ENCODE measurements at places on chromosomes 13 and 19.

DNA sequence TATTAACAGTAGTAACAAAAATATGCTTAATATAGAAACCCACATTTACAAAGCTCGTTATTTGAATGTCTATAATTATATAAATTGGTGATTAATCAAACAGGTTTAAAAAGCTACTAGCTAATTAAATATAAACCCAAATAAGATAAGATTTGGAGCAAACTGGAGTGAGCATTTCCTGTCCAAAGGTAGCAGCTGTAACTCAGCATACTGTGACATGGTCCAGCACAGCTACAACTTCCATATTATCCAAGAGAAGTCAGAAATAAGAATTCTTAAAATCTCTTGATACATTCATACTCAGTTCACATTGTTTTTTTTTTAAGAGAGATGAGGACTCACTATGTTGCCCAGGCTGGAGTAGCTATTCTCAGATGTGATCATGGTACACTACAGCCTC is 8.5 kb downstream of the MTRF1 start:
- no peak for DNase-seq

GRCh38 chr13:52356327-52356726 is 49.6 kb downstream of the THSD1 start:
- DNase-seq: no peak

DNA sequence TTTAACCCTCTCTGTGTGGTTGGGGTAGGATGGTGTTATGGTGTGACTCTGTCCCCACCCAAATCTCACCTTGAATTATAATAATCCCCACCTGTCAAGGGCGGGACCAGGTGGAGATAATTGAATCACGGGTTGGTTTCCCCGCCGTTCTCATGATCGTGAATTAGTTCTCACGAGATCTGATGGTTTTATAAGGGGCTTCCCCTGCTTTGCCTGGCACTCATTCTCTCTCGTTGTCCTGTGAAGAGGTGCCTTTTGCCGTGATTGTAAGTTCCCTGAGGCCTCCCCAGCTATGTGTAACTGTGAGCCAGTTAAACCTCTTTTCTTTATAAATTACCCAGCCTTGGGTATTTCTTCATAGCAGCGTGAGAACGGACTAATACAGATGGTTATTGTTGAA is 68.8 kb downstream of the ARHGEF7 start:
- DNase-seq: no peak

DNA sequence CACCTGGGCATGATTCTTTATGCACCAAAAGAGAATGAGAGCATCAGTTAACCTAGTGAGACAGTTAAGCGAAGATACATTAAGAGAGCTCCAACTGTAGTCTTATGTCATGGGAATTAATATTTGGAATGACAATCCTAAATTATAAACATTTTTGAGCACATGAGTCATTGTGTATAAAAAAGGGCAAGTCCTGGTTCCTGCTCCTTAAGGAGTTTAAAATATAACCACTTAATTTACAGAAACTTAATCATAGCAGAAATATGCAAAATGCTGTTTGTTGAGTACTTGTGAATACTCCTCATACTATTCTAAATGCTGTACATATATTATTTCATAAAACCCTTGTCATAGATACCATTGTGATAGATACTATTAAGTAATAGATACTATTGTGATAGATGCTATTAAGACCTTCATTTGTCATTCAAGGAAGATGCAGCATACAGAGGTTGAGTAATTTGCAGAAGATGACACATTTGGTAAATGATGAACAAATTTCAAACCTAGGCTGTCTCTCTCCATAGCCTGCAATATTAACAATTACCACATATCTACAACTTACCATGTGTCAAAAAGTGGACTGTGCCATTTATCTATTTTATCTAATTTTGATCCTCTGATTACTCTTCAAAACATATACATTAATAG is 301.0 kb downstream of the TBC1D4 start:
- no peak for DNase-seq

- DNase-seq: no peak
Observed at GRCh38 chr13:93422980-93423543, 196.5 kb downstream of the GPC6 start.

GRCh38 chr13:106521095-106521799 is 14.2 kb downstream of the EFNB2 start:
- DNase-seq: no peak

DNA sequence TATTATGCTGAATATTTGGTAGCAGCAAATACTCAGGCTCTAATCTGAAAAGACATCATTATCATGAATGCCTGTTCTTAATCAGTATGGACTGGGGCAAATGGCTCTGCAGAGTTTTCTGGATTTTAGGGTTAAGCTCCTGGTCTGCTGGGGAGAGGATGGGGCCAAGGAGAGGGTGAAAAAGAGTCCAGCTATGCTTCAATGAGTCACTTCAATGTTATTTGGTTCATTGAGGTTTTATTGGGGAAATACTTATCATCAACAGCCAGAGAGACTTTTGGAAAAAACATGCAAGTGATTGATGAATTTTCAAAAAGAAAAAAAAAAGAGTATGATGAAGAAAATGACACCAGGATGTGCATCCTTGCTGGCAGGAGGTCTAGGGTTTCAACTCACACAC is 278.3 kb downstream of the UQCRFS1 start:
- DNase-seq: no peak

DNA sequence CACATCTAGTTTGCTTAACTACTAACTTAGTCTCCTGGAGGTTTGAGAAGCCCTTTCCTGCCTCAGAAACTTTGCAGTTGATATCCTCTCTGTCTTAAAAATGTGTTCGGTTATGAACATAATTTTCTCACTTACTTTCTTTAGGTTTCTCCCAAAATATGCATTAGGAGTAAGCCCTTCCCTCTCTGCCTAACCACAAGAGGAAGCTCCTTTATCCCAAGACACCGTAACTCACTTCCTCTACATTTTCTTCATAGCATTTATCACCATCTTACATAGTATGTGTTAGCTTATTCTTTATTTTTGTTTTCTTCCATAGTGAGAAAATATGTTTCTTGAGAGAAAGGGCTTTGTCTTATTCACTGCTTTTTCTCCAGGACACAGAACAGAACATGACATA is 952.5 kb upstream of the ATXN8OS start:
- no peak for DNase-seq

GRCh38 chr19:43675269-43675879 is 5.4 kb upstream of the PLAUR start:
- no peak for DNase-seq

DNA sequence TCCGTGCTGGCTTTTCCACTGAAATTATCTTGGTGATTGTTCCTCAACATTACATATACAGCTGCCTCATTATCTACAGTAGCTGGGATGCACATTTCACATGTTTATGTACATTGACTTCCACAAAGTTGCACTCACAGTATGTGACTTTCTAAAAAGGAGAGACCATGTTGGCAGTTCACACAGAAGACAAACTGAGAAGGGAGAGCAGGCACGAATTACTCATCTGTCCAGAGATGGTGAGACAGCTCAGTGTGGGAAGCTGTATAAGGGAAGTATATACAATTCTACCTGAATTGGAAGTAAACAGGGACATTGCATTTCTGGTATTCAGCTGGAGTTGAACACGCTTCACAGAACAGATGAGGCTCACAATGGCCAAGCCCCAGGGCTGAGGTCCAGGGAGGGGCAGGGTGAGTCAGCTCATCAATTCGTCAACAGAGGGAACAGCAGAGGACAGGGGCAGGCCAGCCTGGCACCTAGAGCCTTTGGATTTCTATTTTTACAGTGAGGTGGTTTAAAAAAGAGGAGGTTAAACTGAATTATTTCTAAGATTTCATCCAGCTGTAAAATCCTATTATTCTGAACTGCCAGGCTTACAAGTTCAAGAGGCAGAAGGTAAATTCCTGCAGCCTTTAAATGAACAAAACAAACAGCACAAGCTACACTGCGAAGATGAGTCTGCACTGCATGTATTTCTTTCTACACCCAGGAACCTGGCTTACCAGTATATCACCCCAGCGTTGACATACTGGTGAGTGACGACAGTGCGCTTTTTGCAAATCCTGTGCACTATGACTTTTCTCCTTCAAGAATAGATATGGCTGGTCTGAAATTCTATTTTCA is 9.8 kb downstream of the PARP4 start:
- no peak for DNase-seq

DNA sequence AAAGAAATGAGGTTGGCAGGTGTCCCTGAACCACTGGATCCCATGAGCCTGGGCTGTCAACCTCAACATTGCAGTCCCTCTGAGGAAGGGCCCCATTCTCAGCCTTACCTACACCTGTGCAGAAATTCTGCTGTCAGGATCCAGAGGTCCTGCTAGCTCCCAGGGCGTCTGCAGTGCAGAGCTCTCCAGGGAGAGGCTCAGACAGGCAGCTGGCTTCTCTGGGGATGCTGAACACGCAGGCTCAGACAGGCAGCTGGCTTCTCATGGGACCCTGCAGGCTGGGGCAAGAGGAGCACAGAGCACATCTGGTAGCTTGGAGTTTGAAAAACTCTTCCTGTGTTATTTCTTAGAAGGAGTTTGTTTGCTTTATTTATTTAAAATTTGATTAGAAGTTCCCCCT is 50.9 kb downstream of the TMEM255B start:
- no peak for DNase-seq

GRCh38 chr19:31427857-31428256 is 78.6 kb upstream of the TSHZ3 start:
- DNase-seq: no peak

GRCh38 chr19:52716522-52716921 is 18.3 kb downstream of the ZNF611 start:
- no peak for DNase-seq

- no peak for DNase-seq
Observed at GRCh38 chr13:58455094-58455493, 823.5 kb downstream of the PCDH17 start.

GRCh38 chr13:28401303-28402056 is 93.4 kb downstream of the FLT1 start:
- no peak for DNase-seq

DNA sequence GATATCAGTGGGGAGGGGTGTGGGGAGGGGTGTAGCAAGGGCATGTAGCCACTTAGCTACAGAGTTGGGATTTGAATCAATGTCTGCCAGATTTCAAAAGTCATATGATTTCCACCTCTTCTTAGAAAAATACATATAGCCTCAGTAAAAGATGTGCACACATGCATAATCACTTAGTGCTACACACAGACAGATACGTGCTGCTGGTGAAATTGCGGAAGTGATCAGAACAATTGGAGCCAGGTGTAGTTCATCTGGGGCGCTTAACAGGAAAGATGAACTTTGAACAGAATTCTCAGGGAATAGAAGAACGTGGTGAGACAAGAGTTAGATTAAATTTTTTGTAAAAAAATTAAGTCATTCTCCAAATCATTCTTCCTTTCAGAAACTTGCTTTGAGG is 333.1 kb downstream of the KCNRG start:
- no peak for DNase-seq

DNA sequence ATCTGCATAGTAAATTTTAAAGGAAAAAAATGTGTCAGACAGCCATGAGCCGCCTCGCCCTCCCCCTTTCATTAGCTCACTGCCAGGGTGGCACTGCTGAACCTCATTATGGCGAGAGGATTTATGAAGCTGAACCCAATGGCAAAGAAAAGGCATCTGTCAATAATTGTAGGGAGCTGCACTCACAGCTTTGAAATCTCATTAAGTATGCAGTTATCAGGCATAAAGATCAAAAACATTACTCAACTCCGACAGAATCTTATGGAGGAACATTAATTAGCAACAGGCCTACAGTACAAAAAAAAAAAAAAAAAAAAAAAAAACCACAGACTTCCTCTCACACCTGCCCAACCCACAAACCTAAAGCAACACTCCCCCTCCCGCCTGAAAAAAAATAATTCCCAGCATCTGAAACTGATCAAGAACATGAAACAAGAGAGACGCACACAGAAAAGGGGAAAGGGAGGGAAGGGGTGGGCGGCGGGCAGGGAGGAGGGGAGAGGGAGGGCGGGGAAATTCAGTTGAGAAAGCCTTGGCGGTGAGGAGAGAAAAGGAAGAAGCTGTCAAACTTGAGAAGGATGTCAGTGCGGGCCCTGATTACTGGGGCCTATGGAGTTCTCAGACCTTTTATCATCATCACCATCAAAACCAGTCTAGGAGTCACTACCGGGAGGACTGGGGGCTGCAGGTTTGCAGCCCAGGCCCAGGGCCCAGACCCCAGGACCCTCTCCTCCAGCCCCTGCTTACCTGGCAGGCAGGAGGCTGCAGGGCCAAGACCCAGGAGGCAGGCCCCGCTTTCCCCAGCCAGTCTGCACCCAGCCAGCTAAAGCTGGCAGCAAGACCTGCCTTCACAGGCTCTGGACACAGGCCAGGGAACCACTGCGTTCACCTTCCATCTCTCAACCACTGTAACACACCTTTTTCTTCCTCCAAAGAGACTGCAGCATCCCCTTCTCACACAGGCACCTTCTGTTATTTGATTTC is 8.9 kb downstream of the TSHZ3 start:
- DNase-seq: no peak

- DNase-seq: no peak
Observed at GRCh38 chr19:45595814-45596213, 6.2 kb downstream of the GPR4 start.

DNA sequence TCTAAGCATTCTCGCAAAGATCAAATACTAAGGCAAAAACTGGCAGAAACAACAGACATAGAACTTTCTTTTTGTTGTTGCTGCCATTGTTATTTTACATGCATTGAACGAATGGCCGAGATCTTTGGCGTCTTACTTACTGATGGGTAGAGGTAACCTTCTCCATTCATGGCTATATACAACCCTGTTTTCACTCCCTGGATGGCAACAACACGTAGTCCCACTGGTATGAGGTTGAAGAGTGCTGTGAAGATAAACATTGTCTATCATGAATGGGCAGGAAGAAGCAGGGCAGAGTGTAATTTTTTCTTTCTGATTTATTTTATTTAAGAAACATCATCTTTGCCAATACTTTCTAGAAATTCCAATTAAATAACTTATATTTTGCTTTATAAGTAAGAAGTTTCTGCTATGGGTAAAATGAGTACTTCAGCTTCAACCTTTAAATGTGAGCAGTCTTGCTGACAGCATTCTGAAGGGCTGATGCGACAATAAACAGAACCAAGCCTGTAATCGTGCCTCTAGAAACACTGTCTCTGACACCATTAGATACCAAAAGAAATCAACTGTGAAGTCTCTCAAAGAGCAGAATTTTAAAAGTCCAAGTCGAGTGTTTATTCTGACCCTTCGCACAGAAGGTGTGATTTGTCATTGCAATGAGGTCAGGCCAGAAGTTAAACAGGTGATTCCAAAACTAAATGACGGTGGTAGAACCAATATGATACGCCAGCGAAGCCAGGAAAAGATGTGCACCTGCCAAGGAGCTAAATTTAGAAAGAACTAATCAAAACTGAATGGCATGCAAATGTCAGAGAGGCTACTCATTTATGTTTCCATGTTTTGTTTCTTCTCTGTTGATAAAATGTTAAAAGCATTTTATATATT is 416.4 kb downstream of the ITGBL1 start:
- no peak for DNase-seq
